HL-60 (cell line): ENCODE measurements at places on chromosomes 11 and 22.
A peak's percentile ranks its signal among the peaks of the same experiment; 100 is the strongest.

- DNase-seq, result no peak
Observed at GRCh38 chr11:46247659-46248058, 29.8 kb upstream of the CREB3L1 start.

DNA sequence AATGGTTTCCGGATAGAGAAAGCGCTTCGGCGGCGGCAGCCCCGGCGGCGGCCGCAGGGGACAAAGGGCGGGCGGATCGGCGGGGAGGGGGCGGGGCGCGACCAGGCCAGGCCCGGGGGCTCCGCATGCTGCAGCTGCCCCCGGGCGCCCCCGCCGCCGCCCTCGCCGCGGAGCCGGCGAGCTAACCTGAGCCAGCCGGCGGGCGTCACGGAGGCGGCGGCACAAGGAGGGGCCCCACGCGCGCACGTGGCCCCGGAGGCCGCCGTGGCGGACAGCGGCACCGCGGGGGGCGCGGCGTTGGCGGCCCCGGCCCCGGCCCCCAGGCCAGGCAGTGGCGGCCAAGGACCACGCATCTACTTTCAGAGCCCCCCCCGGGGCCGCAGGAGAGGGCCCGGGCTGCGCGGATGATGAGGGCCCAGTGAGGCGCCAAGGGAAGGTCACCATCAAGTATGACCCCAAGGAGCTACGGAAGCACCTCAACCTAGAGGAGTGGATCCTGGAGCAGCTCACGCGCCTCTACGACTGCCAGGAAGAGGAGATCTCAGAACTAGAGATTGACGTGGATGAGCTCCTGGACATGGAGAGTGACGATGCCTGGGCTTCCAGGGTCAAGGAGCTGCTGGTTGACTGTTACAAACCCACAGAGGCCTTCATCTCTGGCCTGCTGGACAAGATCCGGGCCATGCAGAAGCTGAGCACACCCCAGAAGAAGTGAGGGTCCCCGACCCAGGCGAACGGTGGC lies 15.7 kb downstream of the PIK3IP1 start:
- DNase-seq, result no peak

GRCh38 chr11:95512177-95512576 lies 277.4 kb downstream of the FAM76B start:
- no peak for DNase-seq

DNA sequence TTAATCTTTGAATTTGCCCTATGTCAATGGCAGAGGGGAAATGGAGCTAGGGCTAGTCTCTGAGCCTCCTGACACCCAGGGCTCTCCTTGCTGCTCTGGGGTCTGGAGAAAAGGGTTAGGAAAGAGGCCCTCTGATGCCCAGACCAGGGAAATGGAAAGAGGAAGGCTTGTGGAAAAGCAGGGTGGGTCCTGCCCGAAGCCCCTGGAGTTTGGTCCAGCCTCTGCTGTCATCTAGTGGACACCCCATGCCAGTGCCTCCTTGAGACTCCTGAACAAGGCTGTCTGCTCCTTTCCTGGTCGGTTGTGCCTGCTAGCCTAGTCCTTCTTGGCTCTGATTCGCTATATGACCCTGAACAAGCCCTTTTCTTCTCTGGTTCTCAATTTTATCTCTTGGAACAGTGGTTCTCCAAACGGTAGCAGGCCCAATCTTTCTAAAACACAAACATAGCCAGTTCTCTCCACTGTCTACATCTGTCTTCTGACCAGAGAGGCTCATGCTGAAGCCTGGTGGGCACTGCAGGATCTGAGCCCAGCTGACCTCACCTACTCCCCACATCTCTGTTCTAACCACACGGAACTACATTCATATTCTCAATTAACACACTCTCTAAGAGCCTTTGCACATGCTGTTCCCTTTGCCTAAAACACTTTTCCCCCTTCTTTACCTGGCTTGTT lies 8.8 kb upstream of the PLA2G3 start:
- peak; percentile 70 for DNase-seq

DNA sequence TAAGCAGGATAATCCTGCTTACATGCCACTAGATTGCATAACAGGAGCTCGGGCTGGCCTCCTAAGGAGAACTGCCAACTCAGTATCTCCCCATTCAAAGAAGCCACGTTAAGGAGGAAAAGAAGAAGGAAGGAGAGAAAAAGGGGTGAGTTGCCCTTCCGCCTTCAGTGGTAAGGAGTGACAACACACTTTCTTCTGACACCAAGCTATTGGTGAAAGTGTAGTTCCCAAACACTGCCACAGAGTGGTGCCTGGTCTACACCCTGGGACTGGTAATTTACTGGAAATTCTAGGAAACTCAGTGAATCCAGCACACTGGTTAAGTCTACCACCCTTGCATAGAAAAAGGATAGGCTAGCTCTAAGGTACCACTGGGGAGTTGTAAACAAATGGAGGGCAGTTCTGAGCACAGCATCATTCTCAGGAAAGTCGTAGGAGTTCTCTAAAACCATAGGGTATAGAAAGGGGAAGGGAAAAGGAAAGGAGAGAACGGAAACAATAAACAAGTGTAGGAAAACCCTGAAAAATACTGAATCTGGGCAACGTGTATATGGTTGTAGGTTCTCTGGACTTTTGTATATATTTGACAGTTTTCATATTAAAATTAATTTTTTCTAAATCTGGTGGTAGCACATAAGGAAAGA lies 58.2 kb downstream of the RRAS2 start:
- DNase-seq, result peak; percentile 75

DNA sequence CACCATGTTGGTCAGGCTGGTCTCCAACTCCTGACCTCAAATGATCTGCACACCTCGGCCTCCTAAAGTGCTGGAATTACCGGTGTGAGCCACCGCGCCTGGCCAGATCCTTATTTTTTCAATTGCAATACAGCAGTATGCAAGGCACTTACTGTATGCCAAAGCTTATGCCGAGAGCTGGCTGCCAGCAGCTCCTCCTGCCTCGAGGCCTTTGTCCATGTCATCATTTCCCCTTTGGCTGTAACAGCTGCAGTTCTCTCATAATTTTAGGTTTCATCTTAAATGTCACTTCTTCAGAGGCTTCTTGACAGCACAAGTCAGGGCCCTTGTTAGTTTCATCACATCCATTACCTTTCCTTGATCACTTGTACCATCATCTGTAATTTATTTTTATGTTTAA lies 1.5 kb upstream of the SREBF2 start:
- DNase-seq, result peak; percentile 64

DNA sequence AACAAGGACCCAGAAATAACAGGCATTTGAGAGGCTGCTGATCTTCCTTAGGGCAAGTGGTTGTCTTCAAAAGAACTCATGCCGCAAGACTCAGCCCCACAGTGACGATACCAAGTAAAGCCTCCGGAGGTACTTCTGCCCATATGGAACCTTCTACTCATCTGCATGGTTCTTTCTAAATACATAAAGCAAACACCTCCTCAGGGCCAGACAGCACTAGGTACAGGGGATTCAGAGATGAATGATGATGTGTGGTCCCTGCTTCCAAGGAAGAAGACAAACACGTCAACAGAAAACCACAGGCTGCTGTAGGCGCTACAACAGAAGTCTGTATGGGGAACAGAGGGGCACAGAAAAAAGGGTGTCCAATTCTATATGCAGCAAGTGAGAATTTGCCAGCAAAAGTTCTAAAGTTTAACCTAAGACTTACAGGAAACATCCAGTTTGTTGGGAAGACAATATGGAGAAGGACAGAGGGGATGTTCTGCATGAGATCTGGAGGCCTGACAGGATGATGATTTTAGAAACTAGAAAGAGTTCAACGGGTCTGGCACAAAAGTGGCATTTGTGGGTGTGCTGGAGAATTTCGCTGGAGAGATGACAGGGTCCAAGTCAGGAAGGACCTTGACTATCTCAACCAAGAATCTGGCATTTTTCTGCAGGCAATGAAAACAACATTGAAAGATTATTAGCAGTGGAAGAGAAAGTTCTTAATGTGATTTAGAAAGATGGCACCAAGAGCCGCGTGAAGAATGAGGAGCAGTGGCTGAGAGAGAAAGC lies 23.7 kb downstream of the JAML start:
- no peak for DNase-seq

- no peak for DNase-seq
Observed at GRCh38 chr11:567011-567628, 6.3 kb downstream of the RASSF7 start.

DNA sequence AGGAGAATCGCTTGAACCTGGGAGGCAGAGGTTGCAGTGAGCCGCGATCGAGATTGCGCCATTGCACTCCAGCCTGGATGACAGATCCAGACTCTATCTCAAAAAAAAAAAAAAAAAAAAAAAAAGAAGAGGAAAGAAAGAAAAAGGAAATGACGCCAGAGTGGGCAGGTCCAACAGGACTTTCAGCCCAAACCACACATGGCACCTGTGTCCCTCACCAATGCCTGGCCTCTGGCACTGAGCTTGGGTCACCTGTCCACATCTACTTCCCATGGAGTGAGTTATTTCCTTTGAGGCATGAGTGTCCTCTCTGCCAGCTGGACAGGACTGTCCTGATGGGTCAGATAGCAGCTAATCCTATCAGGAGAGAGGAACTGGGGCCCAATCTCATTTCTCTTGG lies 15.2 kb upstream of the GCAT start:
- no peak for DNase-seq

- DNase-seq, result no peak
Observed at GRCh38 chr11:95419915-95420314, 188.9 kb upstream of the SESN3 start.

GRCh38 chr22:27580311-27580897 lies 221.2 kb downstream of the MN1 start:
- peak; percentile 5 for DNase-seq

DNA sequence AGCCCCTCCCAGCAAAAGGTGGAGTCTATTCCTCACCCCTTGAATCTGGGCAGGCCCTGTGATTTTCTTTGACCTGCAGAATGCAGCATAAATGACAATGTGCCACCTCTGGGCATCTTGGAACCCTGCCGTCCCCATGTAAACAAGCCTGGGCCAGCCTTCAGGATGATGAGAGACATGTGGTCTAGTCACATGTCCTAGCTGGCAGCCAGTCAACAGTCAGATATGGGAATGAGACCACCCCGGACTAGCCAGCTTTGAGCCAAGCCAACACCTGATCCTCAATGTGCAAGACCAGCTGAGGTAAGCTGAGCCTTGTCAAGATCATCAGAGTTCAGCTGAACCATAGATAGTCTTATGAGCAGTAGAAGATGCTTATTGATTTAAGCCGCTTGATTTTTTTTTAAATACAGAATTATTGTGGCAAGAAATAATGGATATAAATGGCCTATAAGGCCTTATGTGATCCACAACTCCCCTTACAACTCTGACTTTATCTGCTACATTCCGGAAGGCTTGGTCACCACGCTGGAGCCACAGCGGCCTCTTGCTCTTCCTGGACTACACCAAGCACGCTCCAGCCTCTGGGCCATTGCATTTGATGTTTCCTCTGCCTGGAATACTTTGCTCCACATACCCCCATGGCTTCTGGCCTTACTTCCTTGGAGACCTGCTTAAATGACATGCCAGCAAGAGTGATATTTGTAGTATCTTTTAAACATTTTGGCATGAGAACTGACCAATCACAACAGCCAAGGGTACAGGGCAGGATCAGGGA lies 225.9 kb upstream of the SESN3 start:
- no peak for DNase-seq

- no peak for DNase-seq
Observed at GRCh38 chr22:33774781-33775180, 145.5 kb downstream of the LARGE1 start.

DNA sequence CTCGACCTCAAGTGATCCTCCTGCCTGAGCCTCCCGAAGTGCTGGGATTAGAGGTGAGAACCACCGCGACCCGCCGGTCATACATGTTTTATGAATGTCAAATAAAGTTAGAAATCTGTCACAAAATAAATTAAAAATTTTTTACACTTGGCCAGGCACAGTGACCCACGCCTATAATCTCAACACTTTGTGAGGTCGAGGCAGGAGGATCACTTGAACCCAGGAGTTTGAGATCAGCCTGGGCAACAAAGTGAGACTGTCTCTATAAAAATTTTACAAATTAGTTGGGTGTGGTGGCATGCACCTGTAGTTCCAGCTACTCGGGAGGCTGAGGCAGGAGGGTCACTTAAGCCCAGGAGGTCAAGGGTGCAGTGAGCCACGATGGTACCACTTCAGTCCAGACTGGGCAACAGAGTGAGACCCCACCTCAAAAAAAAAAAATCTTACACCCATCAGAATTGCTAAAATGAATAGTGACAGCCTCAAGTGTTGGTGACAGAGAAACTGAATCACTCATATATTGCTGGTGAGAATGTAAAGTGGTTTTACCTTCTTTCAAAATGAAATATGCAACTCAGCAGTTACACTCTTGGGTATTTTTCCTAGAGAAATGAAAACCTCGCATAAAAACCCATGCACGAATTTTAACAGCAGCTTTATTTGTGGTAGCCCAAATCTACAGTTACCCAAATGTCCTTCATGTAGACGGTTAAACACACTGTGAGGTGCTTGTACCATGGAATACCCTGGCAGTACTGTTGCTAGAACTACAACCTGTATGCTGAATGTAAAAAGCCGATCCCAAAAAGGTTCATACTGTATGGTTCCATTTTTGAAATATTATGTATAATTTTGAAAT lies 55.4 kb downstream of the MED15 start:
- DNase-seq, result no peak

DNA sequence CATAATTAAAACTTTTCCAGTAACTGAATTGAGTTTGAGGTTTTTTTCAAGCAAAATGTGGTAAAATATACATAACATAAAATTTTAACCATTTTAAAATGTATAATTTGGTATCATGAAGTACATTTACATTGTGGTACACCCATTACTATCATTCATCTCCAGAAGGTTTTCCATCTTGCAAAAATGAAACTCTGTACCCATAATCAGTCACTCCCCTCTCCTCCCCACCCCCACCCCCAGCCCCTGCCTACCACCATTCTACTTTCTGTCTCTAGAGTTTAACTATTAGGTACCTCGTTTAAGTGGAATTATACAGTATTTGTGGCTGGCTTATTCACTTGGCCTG lies 63.7 kb downstream of the MICAL2 start:
- no peak for DNase-seq

DNA sequence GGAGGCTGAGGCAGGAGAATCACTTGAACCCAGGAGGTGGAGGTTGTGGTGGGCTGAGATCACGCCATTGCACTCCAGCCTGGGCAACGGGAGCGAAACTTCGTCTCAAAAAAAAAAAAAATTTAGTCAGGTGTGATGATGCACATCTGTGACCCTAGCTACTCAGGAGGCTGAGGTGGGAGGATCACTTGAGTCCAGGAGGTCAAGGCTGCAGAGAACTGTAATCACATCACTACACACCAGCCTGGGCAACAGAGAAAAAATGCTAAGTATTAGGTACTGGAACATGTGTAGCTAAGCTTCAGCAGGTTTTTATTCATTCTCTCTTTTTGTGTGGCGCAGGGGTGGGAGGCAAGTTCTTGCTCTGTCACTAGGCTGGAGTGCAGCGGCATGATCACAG lies 64.2 kb upstream of the SLN start:
- DNase-seq, result no peak
